ENCODE measurements at places on chromosomes 13 and 19.

DNA sequence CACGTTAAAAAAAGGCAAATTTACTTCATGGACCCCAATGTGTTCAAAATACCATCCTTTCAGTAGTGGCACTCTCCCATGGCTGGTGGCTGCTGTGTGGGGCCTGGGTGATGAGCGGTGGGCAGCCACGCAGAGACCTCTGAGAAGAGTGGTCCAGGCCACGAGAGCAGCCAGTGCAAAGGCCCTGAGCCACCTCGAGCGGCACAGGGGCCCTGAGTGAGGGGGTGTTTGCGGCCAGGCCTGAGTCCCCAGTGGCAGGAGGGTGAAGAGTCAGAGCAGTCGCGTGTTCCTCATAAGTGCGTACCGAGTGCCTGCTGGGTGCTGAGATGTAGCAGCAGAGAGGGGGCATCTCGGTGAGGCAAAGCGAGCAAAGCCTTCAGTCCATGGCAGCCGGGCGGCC lies 7.0 kb downstream of the ZNF444 start:
- no peak for DNase-seq

DNA sequence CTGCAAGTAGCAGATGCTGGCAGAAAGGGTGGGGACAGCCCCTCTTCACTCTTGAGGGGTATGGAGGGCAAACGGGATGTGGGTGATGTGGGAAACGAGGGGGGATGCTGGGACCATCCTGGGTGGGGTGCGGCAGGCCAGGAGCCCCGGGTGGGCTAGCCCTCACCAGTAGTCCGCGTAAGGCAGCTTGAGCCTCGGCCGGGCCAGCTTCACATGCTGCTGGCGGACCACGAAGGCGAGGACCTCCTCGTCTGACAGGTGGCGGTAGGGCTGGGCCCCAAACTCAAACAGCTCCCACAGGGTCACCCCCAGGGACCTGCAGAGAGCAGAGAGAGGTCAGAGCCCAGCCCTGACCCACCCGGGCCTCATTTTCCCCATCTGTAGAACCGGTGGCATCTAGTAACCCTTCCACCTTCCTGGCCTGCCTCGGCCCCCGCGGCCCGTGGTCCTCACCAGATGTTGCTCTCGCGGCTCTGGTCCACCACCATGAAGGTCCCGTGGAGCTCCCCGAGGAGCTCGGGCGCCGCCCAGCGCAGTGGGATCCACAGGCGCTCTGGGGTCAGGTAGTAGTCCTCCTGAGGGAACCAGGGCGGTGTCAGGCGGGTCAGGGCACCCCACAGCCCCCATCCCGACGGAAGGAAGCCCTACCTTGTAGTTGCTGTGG lies 10.7 kb downstream of the LMTK3 start:
- DNase-seq = no peak

DNA sequence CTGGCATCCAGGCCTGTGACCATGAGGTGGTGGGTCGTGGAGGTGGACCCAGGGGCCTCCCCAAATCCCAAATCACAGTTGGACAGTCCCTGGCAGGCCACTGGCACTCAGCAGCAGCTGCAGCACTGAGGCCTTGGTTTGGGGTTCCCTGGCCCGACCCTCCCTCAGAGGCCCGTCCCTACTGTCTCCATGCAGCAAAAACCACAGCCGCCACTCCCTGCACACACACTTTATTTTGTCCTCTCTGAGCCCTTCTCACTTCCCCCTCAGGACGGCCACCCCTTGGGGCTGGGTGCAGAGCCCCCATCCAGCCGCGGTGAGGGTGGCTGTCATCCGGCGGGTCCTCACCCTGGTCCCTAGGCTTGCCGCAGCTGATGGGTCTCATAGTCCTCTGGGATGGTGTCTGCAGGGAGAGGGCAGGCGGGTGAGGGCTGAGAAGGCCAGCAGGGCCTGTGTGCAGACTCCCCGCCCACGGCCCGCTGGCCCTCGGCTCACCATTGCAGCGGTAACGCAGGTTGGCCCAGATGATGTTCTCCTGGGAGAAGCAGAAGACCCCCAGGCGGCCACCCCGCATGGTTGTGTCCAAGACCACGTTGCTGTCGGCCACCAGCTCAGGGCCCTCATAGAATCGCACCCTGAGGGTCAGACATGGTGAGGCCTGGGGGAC lies 8.4 kb downstream of the COMP start:
- DNase-seq = no peak

- peak; percentile 51 for DNase-seq
These were observed 35.6 kb upstream of the NANOS3 start for GRCh38 chr19:13841086-13841961.

DNA sequence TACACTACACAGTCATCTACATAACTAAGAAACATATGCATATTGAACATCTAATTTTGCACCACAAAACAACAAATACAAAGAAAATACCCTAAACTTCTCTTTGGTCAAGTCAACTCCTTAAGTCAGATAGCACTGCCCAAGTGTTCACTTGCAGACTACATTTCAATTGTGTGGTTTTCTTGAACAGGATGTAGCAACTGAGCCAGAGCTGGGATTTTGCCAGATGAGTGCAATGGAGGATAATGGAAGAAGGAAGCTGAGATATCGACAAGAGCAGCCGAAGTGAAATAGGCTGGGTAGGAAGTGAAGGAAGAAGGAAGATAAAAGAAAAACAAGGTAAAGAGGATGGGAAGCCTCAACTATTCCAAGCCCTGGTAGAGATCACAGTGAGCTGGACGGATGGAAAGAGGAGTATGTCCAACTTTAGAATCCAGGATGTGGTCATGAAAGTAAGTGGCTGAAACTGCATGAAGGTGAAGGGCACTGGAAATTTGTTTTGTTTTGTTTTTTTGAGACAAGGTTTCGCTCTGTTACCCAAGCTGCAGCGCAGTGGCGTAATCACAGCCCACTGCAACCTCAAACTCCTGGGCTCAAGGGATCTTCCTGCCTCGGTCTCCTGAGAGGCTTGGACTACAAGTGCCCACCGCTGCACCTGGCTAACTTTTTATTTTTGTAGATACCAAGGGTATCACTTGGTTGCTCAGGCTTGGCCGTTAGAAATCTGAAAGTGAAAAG lies 15.0 kb downstream of the NUFIP1 start:
- no peak for DNase-seq

DNA sequence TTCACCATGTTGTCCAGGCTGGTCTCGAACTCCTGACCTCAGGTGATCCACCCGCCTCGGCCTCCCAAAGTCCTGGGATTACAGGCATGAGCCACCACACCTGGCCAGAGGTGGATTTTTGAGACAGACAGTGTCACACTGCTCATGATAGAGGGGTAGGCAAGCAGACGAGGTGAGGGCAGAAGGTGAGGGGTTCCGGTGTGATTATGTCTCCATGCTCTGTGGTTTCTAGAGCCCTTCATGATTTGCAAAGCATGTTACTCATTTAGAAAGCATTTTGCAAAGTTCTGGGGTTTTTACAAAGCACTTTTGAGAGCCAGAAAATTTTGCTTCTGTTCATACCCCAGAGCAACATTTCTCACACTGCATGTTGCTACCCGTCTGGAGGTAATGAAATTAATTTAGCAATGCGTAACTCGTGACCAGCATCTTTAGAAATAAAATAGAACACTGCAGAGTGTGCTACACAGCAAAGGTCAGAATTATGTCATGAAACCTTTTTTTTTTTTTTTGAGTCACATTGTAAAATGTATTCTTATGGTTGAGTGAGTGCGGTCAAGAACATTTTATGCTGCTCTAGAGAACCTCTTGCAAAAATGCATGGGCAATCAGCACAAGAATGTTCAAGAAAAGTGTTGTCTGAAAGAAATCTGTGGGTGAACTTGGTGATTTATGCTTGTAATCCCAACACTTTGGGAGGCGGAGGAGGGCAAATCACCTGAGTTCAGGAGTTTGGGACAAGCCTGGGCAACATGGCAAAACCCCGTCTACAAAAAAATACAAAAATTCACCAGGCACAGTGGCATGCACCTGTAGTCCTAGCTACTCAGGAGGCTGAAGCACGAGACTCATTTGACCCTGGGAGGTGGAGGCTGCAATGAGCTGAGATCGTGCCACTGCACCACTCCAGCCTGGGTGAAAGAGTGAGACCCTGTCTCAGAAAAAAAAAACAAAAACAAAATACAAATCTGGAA lies 58.0 kb downstream of the MAP4K1 start:
- peak; percentile 21 for DNase-seq

DNA sequence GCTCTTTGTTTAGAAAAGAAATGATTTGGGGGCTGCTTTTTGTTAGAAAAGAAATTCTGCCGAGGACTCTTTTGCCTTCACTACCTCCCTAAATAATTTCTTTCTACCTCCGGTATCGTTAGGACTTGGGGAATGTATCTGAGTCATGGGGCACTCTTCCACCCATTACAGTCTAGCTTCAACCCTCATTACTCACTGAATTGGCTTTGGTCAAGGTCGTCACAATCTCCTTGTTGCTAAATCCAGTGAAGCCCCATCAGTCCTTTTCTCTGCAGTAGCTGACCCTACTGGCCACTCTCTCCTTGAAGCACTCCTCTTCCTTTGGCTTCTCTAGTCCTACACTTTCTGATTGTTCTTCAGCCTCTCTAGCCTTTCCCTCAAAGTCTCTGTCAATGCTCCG lies 34.0 kb downstream of the WDR87 start:
- DNase-seq = no peak

DNA sequence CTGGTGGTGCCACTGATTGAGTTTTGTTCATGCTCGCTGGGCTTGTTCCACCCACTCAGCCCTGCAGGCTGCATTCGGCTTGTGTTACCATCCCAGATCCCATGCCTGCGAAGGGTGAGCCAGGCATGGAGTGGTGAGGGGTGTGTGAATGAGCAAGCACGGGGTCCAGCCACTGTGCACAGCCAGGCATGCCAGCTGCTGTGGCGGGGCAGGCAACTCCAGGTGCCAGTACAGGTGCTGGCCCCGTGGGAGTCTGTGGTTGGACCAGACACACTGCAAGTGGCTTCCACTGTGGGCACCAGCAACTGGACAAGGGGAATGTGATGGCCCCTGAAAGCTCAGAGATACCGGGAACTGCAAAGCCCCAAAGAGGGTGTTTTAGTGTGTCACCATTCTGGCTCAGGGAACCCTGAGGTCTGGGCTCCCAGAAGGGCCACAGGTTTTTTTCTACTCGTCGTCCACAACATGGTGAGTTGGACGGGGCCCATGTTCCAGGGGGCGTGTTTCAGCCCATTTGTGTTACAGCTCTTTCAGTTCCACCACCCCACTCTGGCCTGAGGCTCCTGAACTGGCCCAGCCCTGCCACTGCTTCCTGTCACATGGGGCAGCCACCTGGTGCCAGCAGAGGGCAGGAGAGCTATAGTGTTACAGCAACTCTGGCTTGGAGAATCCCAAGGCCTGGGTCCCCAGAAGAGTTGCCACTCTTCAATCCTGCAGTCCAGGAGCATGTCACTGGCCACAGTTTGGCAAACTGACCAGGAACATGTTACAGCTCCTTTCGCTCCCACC lies 217.0 kb upstream of the OBI1 start:
- no peak for DNase-seq
